ENCODE measurements at places on chromosomes 4 and X. TPM values are rescaled to one million over a fixed set of nuclear protein-coding genes. Genes with fewer than 3 reads are reported as not detected.

Gene EGF
- total RNA-seq: not detected

Gene ASB5
- not detected for total RNA-seq

Gene ITIH6
- total RNA-seq: not detected

GRCh38 chr4:38950159-38950558, 82.0 kb downstream of the TMEM156 start:
- DNase-seq: no peak
- no peaks in the 10 kb centered on the region for H3K27me3 ChIP-seq
- no peaks in the 10 kb centered on the region for H3K36me3 ChIP-seq
- no peak overlapping the region for H3K4me3 ChIP-seq
- no peak overlapping the region for H3K27ac ChIP-seq

DNA sequence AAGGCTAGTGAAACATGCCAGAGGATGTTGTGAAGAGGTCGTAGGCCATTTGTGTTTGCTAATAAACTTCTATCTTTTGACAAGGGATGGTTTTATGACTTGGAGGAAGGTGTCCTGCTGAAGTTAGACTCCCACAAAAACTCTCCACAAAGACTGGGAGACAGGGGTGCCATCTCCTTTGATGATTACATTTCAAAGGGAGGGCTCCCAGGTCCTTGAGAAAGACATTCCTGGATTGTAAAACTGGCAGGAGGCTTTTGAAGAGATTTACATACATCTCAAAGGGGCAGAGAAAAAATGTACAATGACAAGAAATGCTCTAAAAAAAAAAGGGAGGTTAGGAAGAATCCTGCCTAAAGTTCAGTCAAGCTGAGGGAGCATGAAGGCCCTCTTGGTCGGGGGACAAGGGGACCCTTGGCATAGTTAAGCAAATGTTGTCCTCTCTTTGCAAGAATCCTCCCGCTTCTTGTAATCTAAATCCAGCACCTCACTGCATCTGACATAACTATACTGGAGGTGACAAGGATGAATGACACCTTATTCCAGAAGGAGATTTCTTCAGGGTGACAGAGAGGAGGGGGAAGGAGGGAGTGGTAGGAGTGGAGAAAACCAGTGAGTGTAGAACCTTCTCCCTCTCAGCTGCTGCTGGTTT, 41.1 kb upstream of the MGST2 start:
- H3K4me1 ChIP-seq: peaks cover 6% of the 10 kb centered on the region
- no peaks in the 10 kb centered on the region for H3K36me3 ChIP-seq
- peaks cover 2% of the 10 kb centered on the region for H3K27me3 ChIP-seq

DNA sequence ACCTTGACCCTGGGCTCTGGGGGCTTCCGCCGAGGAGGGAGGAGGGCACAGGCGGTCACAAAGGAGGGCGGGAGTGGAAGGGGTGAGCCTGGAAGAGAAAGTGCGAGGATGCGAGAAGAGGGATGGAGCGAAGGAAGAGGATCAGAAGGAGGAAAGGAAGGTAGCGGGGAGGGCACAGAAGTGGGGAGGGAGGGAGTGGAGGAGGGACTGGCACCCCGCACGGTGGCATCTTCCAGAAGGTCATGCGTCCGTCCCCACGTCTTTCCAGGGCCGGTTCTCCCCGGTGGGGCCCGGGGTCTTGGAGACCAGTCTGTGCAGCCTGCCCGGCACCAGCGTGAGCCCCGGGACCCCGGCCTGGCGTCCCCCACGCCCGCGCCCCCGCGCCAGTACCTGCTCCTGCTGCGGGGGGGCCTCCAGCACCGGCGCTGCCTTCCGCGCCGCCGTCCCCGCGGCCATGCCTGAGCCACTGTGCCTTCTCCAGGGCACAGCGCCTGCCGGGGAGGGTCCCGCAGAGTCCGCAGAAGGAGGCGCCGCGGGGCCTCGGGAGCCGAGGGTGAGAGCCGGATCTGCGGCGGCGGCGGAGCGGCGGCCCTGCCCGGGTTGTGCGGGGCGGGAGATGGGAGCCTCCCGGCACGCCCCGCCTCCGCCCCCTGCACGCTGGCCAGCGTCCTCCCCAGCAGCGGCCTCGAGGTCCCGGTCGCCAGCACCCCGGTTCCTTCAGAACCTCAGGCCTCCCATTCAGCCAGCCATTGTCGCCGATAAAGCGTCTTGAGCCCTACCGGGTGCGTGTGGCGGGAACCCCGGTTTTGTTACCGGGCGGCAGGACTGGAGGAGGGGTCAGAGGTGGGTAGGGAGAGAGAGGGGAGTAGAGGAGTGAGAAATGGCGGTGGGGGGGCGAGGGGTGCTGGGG, at the start of gene RNF175:
Gene RNF175, minus strand, starts transcription at position 618 of the 910 bp plus-strand sequence. Its CDS starts 162 bp downstream, at position 456.
- peaks cover under 1% of the 10 kb centered on the region for H3K36me3 ChIP-seq
- DNase-seq: peak; percentile 69
- peak within 1 kb of the TSS; percentile 85 for H3K4me3 ChIP-seq
- H3K27ac ChIP-seq: no peak within 1 kb of the TSS
- no peaks in the 10 kb centered on the region for H3K4me1 ChIP-seq
- H3K27me3 ChIP-seq: peaks cover 8% of the 10 kb centered on the region

GRCh38 chr4:64385220-64385619, 24.0 kb downstream of the TECRL start:
- no peaks in the 10 kb centered on the region for H3K4me1 ChIP-seq
- no peak overlapping the region for H3K4me3 ChIP-seq
- H3K27ac ChIP-seq: no peak overlapping the region

GRCh38 chrX:150569155-150569477, 695 bp downstream of the MTM1 start:
- no peaks in the 10 kb centered on the region for H3K27me3 ChIP-seq
- H3K27ac ChIP-seq: no peak overlapping the region
- no peaks in the 10 kb centered on the region for H3K36me3 ChIP-seq
- DNase-seq: no peak

- no peaks in the 10 kb centered on the region for H3K4me1 ChIP-seq
- H3K27ac ChIP-seq: peak overlapping the region; percentile 18
- DNase-seq: no peak
These were observed 22.2 kb downstream of the KANTR start for GRCh38 chrX:53116101-53116500.

- no peaks in the 10 kb centered on the region for H3K27me3 ChIP-seq
- no peak overlapping the region for H3K27ac ChIP-seq
- H3K36me3 ChIP-seq: no peaks in the 10 kb centered on the region
- no peak overlapping the region for H3K4me3 ChIP-seq
These were observed 1.3 kb downstream of the SULT1E1 start for GRCh38 chr4:69858690-69859089.

GRCh38 chr4:6826781-6827508, 44.4 kb downstream of the KIAA0232 start:
- H3K27ac ChIP-seq: no peak overlapping the region
- H3K27me3 ChIP-seq: no peaks in the 10 kb centered on the region
- H3K4me3 ChIP-seq: no peak overlapping the region

DNA sequence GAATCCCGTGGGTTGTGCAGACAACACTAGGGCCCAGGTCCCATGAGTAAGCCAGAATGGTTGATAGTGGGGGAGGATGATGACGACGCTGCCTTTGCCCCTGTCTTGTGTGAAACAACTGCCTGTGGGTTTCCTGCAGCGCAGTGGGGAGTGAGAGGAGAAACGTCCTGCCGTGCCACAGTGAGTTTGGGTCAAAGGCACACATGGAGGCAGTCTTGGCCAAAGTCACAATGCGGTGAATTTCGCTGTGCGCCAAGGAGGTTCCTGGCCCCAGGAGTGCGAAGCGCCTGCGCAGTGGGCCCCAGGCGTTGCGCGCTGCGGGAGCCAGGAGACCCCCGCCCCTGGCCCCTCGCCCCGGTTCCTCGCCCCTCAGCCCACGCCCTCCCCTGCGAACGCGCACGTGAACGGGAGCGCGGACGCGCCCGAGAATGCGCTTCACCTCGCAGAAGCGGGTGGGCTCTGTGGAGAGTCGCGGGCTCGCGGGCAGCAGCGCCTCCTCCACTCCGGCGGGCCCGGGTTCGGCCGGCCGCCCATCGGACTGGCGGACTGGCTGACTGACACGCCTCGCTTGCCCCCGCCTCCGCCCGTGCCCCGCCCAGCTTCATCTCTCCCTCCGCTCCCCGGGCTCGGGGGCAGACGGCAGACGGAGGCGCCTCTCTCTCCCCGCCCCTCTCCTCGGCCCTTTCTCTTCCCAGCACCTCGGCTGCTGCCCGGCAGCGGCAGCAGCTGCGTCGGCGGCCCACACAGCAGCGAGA, at the start of gene NUDT10:
Gene NUDT10, plus strand, starts transcription at position 635 of the 755 bp plus-strand sequence. CDS start 144 bp downstream, outside the sequence.
- H3K27ac ChIP-seq: peak within 1 kb of the TSS; percentile 93
- DNase-seq: peak; percentile 86
- peak within 1 kb of the TSS; percentile 88 for H3K4me3 ChIP-seq
- H3K4me1 ChIP-seq: peaks cover 2% of the 10 kb centered on the region

DNA sequence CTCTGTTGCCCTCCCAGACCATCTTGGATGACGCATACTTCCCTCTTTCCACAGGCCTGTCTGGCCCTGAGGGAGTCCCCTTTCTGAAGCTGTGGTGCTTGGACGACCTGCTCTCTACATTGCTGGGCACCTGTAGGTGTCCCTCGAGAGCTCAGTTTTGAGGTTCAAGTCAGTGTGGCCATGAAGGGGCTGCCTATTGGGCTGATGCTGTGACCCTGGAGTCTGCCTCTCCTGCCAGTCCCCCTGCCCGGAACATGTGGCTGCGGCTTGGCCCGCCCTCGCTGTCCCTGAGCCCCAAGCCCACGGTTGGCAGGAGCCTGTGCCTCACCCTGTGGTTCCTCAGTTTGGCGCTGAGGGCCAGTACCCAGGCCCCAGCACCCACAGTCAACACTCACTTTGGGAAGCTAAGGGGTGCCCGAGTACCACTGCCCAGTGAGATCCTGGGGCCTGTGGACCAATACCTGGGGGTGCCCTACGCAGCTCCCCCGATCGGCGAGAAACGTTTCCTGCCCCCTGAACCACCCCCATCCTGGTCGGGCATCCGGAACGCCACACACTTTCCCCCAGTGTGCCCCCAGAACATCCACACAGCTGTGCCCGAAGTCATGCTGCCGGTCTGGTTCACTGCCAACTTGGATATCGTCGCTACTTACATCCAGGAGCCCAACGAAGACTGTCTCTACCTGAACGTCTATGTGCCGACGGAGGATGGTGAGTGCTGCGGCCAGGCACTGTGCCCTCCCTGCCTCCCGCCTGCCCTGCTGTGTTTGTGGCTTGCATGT, 3.0 kb downstream of the NLGN3 start:
- no peak overlapping the region for H3K4me3 ChIP-seq
- H3K27ac ChIP-seq: no peak overlapping the region
- DNase-seq: no peak
- peaks cover 5% of the 10 kb centered on the region for H3K4me1 ChIP-seq
- peaks cover 3% of the 10 kb centered on the region for H3K27me3 ChIP-seq

GRCh38 chr4:175405961-175406360, 406.1 kb downstream of the GPM6A start:
- H3K4me1 ChIP-seq: no peaks in the 10 kb centered on the region
- H3K27ac ChIP-seq: no peak overlapping the region
- H3K4me3 ChIP-seq: no peak overlapping the region
- H3K27me3 ChIP-seq: no peaks in the 10 kb centered on the region
- no peak for DNase-seq

Measured in glutamatergic neuron (in vitro differentiated cells).